ENCODE measurements at places on chromosomes 5 and 9.

DNA sequence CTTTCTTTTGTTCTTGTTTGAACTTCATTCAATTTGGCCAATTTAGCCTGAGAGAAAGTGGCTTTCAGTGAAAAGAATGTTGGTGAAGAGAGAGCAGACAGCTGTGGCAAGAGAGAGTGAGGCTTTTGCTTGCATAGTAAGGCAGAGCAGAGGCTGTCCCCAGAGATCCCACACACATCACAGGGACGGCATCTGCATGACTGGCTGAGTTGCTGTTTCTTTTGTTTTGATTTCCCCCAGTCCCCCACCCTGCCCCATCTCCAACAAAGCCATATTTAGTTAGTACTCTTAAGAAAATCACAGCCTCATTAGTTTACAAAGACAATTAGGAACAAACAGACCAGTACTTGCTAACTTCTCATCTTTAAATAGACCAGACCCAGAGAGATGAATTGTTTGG lies 363.9 kb upstream of the SEMA6A start:
- no peak for DNase-seq

GRCh38 chr9:88766778-88767503 lies 224.3 kb upstream of the S1PR3 start:
- DNase-seq: no peak

DNA sequence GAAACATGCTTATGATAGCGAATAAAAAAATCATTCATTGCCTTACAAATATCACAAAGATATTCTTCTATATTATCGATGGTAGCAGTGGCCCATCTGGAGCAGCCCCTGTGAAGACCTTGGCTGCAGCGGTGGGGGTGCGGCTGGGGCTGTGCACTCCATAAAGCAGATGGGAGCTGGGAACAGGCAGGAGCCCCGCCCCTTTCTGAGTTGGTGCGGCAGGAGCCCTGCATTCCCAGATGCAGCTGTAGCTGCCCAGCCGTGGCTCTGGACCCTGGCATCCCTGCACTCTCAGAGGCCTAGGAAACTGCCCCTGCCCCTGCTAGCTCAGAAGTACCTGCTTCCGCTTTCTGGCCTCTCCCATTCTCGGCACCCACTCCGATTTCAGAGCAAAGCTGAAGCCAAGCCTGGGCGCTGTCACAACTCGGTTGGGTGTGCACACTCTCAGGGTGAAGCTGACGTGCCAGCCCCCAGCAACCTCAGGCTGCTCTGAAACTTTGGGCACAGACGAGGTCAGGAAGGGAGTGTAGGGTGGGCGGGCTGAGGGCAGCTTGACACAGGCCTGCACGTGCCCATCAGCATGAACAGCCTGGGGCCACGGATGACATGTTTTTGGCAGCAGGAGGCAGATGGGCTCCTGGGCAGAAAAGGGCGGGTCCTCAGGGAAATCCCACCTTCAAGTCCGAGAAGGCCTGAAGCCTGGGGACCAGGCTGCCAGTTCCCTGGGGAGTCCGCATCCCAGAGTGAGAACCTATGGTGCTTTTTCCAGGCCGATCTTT lies 1440.8 kb upstream of the ACO1 start:
- no peak for DNase-seq

DNA sequence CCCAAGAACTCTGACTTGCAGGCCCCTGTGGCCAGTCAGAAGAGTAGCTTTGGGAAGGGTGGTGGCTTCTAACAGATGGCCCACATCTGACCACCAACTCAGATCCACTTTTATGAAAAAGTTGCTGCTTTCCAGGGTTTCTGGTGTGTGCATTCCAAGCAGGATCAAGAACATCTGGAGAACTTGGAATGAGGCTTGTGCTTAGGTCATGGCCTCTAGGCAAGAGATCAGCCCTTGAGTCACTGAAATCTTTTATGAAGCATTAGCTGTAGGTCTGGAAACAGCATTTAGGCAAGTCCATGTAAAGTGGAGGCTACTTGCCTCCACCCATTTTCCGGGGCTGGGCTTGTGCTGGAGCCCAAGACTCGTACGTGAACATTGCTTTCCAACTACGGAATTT lies 433.3 kb downstream of the SH3GL2 start:
- DNase-seq: no peak

DNA sequence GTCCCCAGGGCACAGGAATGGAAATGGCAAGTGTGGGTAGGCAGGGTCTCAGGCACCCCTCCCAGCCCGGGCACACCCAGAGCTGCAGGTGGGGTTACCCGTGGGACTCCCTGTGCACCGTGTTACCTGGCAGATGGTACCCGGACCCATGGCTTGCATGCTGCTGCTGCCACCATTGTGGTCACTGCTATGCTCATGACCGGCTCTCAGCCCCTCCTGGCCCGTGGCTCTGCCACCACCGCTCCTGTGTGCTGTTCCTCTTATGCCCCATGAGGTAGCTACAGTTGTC lies 21.7 kb upstream of the HMCN2 start:
- DNase-seq: no peak

- DNase-seq: no peak
Measured at GRCh38 chr9:87238545-87238944, 259.1 kb upstream of the DAPK1 start.

- no peak for DNase-seq
Measured at GRCh38 chr5:78666041-78666444, 17.5 kb upstream of the LHFPL2 start.

DNA sequence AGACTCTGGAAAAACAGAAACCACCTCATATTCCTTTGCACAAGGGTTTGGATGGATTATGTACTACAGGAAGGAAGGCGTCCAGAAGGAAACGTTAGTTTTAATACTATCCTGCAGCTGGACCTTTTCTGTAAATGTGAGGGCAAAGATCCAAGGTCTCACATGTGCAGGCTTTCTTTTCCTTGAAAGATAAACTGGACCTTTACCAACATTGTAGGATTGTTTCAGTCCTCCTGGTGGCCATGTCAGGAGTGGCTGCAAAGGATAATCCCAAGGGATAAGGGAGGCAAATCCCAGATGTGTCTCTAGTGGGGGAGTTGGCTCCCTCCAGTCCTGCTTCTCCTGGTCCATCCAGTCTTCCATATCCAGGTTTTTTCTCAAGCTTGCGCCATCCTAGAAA lies 397.5 kb downstream of the HTR1A start:
- DNase-seq: no peak

DNA sequence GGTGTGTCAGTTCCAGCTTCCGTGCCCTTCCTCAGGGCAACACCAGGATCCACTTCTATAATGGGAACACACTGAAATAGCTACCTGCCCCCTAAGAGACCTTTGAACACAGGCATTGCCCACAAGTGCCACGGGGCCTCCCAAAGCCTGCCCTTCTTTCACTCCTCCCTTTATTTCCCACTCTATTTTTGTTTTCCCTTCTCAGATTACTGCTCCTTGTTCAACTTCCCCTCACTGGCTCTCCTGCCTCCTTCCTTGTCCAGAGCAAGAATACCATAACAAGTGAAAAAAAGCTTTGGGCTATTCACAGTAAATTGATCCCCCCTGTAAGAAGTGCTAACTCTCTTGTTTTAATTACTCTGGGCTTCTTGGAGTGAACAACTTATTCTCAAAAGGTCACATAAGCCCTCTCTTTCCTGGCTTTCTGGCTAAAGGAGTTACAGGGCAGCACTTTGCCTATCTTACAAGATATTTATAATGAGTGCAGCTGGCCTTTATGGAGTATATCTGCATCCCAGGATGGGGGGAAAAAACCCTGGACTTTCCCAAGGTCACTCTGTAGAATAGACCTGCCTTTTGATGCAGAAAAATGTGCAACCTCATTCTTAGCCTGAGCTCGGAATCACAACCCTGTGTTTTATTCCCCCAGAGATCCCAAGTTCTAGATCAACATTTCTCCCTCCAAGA lies 11.3 kb downstream of the CTXN3 start:
- no peak for DNase-seq

DNA sequence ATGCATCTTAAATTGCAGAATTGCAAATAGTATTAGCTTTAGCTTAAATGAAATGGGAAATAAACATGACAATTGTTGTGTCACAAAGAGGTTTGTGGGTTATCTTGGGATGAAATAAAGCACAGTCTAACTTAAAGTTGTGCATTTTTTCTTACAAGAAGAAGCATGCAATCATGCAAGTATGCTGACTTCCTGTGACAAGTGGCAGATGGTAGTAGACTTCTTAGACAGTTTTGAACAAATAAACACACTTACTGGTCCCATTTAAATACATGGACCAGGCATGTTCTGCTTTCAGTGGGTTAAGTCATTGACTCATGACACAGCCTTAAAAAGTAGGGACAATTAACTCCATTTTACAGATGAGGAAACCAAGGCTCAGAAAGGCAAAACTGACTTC lies 15.9 kb upstream of the C5orf63 start:
- no peak for DNase-seq

- no peak for DNase-seq
Measured at GRCh38 chr9:114549697-114550330, 37.8 kb upstream of the ATP6V1G1 start.

DNA sequence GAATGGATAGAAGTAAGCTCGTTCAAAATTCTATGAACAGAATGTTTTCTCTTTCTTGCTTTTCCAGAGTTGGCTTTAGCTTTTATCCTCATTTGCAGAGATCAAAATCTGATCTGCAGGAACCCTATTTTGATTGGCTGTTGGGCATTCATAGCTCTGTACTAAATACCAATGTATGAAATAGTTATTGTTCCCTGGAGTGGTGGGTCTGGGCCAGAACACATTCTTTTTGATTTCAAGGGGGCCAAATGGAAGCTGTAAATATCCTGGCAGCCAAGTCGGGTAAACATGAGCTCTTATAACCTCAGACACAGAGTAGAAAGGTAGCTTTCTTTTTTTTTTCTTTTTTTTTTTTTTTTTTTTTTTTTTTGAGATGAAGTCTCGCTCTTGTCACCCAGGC lies 241.5 kb downstream of the PDZD2 start:
- DNase-seq: no peak

GRCh38 chr5:64532657-64533056 lies 26.8 kb downstream of the RGS7BP start:
- no peak for DNase-seq

DNA sequence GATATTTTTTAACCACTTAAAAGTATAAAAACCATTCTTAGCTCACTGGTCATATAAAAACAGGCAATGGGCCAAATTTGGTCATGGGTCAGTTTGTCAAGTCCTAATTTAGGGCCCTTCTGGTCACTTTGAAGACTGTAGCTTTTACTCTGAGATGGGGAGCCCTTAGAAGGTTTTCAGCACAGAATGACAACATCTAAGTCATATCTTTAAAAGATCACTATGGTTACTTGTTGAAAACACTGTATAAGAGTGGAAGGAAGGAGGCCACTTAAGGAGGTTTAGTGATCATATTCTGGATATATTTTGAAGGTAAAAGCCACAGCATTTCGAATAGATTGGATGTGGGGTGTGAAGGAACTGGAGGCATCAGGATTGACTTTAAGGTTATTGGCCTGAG lies 76.7 kb downstream of the STRBP start:
- no peak for DNase-seq

Measured in activated effector memory CD4-positive, alpha-beta T cell treated with anti-CD3 and anti-CD28 coated beads, Interleukin-2, amount 50 U/mL, for 16 hours (primary cell).